Stimulated activated CD4-positive, alpha-beta T cell treated with anti-CD3 and anti-CD28 coated beads, Interleukin-1b, Interleukin-23, amount 100 ng/mL, for 1 hour (primary cell): ENCODE measurements at places on chromosomes 3 and 15.

GRCh38 chr3:22585911-22586310 lies 617.2 kb upstream of the UBE2E2 start:
- no peak for DNase-seq

DNA sequence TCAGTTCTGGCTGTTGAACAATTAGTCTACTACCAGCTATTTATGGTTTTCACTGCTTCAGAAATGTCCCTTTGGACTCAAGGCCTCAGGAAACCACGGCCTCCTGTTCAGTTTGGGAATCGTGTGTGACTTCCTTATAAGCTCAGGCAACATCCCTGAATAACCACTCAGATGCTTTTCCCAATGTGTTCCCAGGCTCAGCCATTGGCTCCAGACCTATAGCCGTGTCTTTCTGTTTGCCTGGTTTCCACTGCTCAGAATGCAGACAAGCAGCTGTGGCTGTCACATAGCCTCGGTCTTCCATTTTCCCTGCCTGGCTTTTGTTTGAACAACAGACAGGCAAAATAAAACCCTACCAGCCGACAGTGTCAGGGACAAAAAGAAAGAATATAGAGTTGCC lies 63.2 kb upstream of the ATP2B2 start:
- DNase-seq, result no peak

- no peak for DNase-seq
These were observed 42.2 kb downstream of the NGRN start for GRCh38 chr15:90307661-90308060.

GRCh38 chr3:65168547-65168946 lies 480.7 kb upstream of the ADAMTS9 start:
- DNase-seq, result no peak

- no peak for DNase-seq
These were observed 69.6 kb downstream of the CGNL1 start for GRCh38 chr15:57445872-57446271.

DNA sequence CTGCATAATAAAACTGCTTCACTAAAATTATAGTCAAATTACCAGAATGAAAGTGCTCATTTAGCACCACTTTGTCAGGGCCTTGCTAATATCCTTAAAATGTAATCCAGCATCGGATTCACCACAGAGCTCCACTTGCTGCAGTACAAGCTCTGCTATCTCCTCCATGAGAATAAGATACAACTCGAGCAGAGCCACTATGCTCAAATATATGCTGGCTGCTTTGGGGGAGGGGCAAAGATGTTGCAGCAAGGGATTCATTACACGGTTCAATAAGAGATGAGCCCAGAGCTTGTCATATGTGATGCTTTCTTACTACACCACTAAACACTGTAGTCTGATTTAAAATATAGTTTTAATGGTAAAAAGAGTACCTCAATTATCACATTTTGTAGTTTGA lies 72.2 kb downstream of the DLG1 start:
- DNase-seq, result no peak

DNA sequence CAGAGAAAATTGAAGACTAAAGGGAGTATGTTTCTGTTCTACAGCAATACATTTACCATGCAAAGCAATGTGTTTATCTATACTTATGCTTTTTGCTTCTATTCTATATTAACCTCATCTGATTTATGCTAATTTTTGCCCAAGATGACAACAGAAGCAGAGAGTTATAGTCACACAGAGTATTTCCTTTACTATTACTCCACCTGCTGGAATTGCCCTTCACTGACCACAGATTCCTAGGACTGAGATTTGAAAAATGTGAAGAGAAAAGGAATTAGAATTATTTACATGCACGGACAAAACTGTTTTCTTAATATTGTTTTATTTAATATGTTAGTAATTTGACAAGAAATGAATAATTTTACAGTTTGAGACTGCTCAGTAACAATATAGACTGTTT lies 745.6 kb downstream of the VGLL3 start:
- DNase-seq, result no peak

DNA sequence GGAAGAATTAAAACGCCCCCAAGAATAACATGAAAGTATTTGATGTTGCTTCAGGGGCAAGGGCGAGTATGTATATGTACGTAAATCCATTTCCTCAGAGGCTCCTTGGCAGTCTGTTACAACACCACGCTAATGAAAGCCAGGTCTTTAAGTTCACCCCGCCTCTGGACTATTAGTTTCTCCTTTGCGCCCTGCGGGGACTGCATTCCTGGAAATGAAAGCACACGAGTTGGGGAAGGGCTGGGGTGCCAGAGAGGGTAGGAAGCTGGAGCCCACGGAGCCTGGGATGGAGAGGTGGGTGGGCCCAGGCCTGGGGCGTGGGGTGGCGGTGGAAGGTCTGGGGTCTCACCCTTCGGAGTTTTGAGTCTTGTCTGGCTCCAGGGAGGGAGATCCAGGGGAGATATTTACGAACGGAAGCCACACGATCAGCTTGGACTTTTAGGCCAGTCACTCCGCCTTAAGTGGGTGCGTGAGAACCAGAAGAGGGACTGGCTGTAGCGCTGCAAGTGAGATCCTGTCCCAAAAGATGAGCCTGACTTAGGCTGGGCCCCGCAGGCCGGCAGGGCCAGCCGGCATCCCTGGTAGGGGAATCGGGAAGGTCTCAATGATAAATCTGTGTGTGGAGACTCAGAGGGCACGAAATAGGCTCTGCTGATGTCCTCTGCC lies 1.6 kb upstream of the PLCL2 start:
- DNase-seq, result no peak

GRCh38 chr15:90421527-90421926 lies 33.5 kb downstream of the IQGAP1 start:
- DNase-seq, result no peak

DNA sequence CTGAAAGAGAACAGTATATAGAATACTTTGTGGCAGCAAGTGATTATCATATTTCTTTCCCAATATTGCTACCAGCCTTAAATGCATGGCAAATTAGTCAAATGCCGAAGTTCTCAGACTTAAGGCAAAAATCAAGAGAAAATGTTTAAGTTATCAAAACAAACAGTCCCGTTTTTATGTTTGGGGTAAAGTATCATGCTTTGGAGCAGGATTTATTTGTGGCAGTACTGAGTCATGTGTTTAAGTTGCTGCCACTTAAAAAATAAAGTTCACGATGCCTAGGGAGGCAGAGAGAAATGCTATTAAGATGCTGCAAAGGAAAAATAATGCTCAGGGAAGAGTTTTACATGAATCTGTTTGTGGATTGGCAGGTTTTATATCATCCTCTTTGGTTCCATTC lies 417.4 kb upstream of the MDFIC2 start:
- DNase-seq, result no peak

DNA sequence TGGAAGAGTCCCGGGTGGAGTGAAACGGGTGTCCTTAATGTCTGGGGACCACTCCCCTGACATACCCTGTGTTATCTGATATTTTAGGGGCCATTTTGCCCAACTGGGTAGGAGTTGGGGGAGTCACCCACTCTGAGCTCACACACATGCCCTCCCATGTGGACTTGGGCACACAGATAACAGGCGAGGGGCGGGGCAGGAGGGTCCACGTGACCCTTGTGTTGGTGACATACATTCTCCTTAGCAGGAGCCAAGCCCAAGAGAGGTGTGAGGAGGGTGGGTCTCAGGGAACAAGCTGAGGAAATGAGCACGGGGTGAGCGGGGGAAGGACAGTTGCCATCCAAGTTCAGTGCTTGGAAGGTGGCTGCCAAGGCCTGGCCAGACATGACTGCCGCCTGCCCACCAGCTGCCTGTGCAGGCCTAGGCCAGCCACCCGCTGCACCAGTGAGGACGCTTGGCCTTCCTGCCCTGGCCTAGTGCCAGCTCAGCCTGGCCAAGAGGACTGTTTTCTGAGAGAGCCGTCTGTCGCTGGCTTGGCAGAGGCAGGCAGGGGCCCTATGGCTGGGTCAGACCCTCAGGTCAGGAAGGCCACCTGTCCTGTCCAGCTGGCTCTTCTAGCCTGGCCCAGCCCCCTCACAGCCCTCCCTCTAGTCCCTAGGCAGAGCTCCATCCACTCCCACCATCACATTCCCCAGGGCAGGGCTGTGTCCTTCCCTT lies 31.3 kb upstream of the TMEM115 start:
- no peak for DNase-seq

GRCh38 chr3:128379367-128380160 lies 87.1 kb downstream of the DNAJB8 start:
- DNase-seq, result no peak

DNA sequence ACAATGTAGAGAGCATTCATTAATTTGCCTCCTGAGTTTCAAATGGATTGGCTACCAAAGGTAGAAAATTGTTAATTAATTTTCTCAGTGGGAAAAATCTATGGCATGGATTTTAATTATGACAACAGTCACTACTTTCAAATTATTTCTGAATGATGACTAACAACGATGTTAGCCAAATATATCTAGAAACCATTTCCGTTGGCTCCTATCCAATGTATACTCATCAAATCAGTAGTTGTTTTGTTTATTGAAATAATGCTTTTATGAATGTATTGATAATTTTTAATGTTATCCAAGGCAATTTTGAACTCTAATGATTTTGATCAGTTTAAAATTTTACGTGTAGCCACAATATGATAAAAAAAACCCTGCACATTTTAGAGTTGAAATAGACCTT lies 333.4 kb downstream of the NAALADL2 start:
- no peak for DNase-seq

DNA sequence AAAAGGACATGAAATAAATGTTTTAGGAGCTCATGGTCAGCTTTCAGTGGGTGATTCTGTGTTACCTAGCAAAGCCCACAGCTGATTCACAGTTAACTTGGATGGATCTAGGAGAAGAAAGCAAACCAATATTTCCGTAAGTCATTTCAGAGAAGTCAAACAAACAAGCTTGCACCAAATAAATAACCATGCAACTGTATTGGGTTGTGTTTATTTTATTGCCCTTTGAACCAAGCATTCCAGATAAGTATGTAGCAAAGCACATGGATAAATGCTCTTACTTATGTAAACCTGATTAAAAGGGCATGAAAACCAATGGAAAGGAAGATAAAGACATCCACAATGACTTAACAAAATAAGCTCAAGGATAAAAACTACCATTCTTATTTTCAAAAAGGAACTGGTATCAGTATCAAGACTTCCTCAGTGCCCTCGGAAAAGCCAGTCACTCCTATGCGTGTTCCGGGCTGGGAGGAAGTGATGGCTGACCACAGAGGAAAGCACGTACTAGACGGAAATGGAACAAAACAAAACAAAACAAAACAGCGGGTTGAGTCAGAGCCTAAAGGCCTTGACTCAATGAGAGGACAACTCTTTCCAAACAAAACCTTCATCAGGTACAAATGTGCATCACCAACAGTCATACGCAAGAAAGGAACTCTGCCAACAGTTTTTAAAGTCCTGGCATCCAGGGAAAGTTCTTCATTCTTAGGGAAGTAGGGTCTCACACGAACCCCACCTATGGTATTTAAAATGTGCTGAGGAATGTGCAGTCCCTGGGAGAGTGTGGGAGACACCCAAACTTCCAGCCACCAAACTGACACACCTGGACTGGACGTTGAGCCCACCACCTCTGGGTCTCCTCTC lies 103.3 kb downstream of the SNRK start:
- DNase-seq, result peak; percentile 50

GRCh38 chr3:63390710-63391230 lies 112.7 kb downstream of the SYNPR start:
- DNase-seq, result no peak

DNA sequence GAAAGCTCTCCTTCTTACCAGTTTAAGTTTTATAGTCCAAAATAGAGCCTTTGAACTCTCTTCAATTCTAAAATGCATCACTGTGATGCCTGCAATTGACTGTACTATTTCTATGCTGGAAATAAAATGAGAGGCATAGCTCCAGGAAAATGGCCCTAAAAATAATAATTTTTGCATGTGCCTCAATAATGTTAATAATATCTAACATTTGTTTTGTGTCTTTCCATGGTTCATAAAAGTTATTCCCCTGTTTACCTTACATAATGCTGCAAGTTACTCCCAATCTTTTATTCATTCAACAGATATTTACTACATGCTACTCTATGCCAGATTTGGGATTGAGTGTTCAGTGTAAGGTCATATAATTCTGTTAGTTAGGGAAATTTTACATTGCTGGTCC lies 574.0 kb downstream of the RBMS3 start:
- no peak for DNase-seq

DNA sequence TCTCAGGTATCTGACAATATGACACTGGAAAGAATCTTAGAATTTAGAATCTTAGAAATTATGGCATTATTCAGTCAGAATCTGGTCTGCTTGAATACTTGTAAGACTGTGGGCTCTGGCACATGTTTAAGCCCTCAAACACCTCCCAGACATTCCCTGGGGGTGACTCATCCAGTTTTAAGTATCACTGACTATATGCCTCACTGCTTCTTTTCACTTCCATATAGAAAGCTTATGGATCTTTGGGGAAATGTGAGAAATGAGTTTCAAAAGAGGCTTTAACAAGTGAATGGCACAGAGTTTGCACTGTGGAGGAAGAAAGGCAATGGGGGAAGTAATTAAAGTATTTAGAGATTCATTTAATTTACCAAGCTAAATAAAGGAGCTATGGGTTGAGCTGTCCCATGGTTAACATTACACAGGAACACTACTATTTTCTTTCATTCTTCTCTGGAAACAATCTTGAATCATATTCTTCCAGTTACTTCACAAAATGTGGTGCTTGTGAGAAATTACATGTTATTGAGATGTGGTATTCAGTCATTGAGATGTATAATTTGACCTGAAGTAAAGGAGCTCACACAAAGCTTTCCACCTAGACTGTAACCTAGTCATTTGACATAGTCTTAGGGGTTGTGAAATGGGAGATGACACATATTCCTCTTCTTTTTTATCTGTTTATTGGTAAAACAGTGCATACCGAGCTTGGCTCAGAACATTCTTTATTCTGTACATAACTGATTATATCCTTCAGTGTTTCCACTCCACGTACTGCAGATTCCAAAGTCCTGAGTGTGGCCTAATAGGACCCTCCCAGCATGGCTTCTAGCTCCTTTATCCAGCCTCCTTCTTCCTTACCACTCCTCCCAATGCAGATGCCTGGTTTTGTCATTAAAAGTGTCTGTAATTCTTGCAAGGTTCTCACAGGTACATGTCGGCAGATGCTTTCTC lies 544.6 kb upstream of the NECTIN3 start:
- no peak for DNase-seq

DNA sequence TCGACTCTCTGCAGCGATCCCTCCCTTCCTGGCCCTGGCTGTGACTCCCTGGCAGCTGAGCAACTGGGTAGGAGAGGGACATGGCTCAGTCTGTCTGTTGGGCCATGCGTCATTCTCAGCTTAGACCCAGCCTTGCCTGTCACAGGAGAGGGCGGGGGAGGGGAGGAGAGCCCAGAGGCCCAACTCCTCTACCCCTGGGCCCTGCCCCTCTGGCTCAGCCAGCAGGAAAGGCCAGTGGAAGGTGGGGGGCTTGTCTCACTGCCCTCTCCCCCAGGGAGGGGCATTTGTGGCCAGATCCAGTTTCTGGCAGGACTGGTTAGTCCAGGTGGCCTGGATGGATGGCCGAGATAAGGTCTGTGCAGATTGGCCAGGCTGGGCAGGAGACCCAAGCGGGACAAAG lies 31.6 kb downstream of the DNAJB8 start:
- DNase-seq, result no peak

GRCh38 chr3:87333393-87333892 lies 57.1 kb upstream of the POU1F1 start:
- no peak for DNase-seq
